ENCODE measurements at places on chromosomes 12 and 14.

DNA sequence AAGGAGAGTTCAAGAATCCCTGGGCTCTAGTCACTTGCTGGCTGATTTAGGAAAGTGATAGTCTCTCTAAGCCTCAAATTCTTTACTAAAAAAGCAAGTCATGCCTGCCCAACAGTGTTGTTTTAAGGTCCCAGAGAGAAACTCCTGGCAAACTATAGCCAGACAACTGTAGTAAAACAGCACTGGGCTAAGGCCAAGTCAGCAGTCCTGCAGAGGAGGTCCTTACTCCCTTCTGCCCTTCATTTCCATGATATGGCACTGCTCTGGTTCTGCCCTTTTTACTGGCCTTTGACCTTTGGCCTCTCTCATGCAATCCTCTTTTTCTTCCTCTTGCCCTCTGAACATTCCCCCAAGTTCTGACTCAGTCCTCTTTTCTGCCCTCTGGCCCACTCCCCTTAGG, 74.9 kb downstream of the VWF start:
- no peak for DNase-seq

- DNase-seq = peak; percentile 58
These were observed 42.6 kb upstream of the LIMA1 start for GRCh38 chr12:50325890-50326391.

DNA sequence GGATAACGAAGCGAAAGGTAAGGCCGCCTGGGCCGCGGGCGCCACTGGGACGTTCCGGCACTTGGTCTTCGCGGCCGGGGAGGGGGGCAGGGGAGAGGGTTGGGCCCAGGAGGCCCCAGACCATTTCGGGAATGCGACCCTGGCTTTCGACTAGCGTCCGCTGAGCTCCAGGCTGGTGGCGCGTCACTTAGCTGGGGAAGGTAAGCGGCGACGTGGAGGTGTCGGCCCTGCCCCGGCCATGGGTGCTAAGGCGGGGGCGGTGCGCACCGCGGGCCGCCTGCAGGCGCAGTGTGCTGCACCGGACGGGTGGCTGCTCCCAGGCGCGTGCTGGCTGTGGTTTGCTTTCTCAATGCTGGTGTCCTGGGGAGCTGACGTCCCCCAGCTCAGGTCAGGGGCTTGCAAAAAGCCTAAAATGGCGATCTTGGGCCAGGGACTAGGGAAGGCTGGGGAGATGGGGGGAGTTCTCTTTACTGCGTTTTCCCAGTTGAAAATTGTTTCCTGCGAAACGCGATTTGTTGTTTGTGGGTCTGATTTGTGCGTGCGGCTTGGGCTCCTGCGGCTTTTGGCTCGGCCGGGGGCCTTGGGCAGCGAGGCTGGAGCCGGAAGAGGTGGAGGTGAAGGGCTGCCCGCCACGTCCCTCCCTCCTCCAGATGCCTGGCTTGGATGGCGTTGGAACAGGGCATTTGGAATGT, 1.2 kb downstream of the HOXC10 start:
- DNase-seq = no peak

DNA sequence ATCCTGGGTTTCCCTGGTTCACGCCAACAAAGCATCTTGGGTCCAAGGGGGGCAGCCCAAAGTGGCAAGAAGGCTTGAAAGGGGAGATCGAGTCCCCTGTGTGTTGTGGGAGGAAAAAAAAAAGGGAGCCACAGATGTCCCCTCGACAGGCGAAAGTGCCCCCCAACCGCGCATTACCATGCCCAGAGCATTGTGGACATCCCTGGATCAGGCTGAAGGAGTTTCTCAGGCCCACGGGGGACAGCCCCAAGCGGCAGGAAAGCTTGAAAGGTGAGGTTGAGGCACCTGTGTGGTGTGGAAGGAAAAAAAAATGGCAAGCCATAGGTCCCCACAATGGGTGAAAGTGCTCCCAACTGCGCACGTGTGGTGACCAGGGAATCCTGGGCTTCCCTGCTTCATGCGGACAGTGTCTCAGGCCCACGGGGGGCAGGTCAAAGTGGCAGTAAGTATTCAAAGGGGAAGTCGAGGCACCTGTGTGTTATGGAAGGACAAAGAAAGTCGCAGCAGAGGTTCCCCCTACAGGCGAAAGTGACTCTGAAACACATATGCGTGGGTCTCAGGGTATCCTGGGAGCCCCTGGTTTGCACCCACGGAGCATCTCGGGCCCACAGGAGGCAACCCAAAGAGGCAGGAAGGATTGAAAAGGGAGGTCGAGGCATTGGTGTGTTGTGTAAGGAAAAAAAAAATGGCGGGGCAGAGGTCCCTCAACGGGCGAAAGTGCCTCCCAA, 580.1 kb downstream of the ALG10 start:
- DNase-seq = no peak

GRCh38 chr12:4278329-4279197, 5.0 kb downstream of the CCND2 start:
- no peak for DNase-seq

DNA sequence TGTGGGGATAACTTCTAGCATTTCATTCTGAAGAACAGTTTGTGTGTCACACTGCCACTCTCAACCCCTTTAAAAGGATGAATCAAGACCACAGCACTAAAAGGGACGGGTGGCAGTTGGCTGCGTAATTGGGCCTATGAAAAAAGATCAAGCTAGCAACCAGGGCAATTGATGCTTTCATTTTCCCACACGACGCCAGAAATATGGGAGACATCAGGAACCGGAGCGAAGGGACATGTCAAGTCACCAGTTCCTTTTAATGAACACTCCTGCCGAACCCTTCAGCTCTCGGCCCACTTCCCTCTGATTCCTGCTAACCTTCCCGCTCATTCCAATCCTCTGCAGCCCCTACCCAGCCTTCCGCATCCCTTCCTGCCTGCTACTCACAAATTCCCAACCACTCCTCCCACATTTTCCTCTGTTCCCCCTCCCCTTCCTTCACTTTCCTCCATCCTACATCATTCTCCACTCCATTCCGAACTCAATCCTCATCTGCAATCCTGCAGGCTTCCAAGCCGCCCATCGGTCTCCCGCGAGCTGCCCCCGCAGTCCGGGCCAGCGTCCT, 753 bp downstream of the CSRNP2 start:
- peak; percentile 7 for DNase-seq

DNA sequence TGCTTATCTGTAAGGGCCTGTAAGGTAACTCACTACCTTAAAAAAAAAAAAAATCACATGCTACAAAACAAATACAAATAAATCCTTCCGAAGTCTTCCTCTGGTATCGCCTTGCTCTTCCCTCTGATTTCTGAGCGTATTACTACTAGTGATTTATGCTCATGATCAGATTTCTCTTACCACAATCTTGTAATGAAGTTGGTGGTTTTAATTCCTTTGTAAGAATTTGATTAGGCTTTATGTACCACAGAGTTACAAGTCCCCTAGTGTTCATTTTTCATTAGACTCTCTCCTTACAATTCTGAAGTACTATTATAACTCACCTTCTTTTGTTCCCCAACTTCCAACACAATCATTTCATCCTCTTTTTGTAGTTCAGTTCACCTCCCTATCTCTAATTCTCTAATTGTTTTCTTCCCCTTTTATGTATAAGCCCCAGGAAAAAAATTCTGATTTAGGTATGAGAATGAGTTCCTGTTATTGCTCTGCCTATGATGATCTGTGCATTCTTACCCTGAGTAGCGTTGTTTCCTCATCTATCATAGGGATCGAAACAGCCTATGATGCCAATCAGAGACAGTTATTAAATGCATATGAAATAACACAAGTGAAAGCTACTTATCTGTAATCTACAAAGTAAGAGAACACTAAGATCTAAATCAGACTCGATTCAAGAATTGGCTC, 81.5 kb downstream of the EPS8 start:
- DNase-seq = no peak

GRCh38 chr12:11805680-11806079, 156.2 kb downstream of the ETV6 start:
- DNase-seq = peak; percentile 64

DNA sequence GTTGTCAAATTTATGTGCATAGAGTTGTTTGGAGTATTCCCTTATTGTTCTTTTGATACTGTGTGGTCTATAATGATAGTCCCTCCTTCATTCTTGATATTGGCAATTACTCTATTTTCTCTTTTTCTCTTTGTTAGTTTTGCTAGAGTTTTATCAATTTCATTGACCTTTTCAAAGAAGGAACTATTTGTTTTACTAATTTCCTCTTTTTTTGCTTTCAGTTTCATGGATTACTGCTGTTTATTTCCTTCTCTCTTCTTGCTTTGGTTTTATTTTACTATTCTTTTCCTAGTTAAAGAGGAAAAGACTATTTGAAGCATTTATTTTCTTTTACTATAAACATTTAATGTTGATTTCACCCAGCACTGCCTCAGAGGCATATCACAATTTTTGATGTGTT, 250.9 kb upstream of the PELI2 start:
- no peak for DNase-seq

DNA sequence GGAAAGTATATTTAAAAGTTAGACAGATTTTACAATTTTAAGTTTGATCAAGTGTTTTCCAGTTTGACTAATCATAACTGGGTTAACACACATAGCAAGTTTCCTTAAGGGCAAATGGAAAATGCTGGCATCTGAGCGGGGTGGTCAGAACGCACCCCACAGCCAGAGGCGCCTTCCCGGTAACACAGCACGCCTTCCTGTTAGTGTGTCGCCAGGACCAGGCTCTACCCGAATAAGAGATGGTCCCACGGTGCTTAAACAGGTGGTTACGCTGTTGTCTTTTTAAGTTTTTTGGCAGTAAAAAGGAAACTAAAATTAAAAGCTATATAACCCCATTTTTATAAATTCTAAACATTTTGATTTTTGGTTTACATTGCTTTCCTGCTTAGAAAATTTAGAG, 28.0 kb downstream of the BDKRB1 start:
- DNase-seq = no peak

DNA sequence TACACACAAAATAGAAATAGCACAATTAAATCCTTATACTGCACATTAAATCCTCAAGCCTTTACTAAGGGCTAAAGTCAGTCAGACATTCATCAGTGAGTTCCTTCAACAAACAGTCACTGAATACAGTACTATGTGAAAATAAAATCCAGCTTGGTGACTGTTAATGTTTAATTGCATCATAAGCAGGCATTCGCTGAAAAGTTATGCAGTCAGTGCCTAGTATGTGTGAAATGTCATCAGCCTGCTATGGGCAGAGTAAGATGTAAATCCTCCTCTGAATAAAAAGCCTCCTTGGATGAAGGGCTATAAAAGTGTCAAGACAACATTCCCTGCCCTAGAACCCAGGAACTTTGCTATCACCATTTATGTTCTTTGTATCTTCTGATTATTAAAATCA, 116.4 kb downstream of the PRICKLE1 start:
- no peak for DNase-seq

DNA sequence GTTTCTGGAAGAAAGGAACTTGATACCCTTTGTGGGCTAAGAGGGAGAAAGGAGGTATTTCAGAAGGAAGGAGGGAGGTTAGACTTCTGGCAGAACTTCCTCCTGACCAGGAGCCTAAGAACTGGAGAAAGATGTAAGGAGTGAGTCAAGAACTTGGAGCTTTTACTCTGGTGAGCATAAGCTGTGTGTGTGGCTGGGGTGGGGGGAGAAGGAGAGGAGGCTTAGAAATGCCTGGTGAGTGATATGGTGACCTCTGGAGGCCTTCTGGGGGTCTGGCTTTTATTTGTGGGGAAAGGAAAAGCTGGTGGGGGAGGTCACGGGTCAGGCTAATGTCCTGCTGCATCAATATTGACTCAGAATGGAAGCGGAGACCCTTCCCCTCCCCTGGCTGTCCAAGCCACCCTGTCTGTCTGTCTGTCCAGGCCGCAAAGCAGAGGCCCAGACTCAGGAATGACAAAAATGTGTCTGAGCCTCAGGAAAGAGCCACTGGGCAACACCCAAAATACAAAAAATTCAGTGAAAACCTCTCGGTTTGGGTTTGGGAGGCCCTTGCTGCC, 4.8 kb downstream of the LRP1 start:
- DNase-seq = no peak

- DNase-seq = no peak
These were observed 11.7 kb downstream of the TPCN1 start for GRCh38 chr12:113232840-113233585.

GRCh38 chr14:33618361-33619105, 332.3 kb downstream of the EGLN3 start:
- DNase-seq = no peak

DNA sequence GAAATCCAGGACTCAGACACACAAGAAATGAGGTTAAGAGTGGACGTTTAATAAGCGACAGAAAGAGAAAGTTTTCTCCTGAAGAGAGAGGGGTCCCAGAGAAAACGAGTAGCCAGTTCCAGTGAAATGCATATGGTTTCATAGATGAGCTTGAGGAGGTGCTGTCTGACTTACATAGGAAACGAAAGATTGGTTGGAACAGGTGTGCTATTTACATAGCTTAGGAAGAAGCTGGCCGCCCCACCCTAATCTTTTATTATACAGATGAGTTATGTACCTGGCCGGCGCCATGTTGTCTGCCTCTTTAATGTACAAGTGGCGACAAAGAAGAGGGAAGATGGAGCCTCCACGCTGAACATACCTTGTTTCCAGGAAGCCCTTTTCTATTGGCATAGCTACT, 223.0 kb downstream of the SLC6A15 start:
- DNase-seq = no peak

DNA sequence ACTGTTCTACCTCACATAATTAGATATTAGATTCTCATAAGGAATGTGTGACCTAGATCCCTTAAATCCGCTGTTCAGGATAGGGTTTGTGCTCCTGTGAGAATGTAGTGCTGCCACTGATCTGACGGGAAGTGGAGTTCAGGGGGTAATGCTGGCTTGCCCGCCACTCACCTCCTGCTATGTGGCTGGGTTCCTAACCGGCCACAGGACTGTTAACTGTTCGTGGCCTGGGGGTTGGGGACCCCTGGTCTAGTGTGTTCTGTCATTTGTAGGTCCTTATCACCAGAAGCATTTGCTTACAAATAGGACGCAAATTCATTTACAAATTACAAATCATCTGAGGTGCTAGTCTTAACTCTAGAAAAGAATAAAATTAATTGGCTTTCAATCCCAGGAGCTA, 16.4 kb upstream of the TMEM30B start:
- DNase-seq = no peak

GRCh38 chr14:20412411-20412810, 890 bp downstream of the TEP1 start:
- no peak for DNase-seq

- no peak for DNase-seq
These were observed 22.2 kb downstream of the CYP46A1 start for GRCh38 chr14:99706107-99706900.

- DNase-seq = no peak
These were observed 3.4 kb upstream of the TMEM229B start for GRCh38 chr14:67491741-67492507.

GRCh38 chr12:48442179-48442847, 30.0 kb upstream of the ANP32D start:
- DNase-seq = peak; percentile 3

- DNase-seq = no peak
These were observed 140.8 kb downstream of the TTC7B start for GRCh38 chr14:90675399-90675798.

DNA sequence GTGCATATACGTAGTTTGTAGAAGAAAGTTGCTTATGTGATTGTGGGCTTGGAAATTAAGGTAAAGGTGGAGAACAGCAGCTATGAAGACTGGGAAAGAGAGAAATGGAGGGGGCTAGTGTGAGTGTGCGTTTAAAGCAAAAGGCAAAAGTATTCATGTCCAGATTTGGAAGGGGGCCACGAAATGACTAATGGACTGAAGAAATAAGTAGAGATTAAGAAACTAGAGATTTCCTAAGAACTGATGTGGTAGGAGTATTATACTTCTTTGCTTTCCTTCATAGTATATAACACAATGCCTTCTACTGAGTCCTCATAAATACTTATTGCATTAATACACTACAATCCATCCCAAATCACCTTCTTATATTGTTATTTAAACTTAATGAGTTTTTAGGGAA, 298.6 kb upstream of the NOVA1 start:
- no peak for DNase-seq
